ENCODE measurements at places on chromosomes 7 and 10. TPM values are rescaled to one million over a fixed set of nuclear protein-coding genes. Genes with fewer than 3 reads are reported as not detected.

The ACHE gene
- total RNA-seq = 0.63 TPM

The UNCX gene
- total RNA-seq = not detected

The MSS51 gene
- total RNA-seq = 2.4 TPM

The NUDT5 gene
- total RNA-seq = 33.6 TPM

The SPDYE9 gene
- not detected for total RNA-seq

The ABLIM1 gene
- 126 TPM for total RNA-seq

The TAX1BP1 gene
- 65.0 TPM for total RNA-seq

The MMD2 gene
- not detected for total RNA-seq

The DMBT1 gene
- 0.06 TPM for total RNA-seq

The CAMK2B gene
- total RNA-seq = not detected

- peak; percentile 55 for DNase-seq
Measured at GRCh38 chr10:97499561-97500296, 1.0 kb downstream of the UBTD1 start.

GRCh38 chr7:107854989-107855388 lies 36.0 kb upstream of the DLD start:
- no peak for DNase-seq

DNA sequence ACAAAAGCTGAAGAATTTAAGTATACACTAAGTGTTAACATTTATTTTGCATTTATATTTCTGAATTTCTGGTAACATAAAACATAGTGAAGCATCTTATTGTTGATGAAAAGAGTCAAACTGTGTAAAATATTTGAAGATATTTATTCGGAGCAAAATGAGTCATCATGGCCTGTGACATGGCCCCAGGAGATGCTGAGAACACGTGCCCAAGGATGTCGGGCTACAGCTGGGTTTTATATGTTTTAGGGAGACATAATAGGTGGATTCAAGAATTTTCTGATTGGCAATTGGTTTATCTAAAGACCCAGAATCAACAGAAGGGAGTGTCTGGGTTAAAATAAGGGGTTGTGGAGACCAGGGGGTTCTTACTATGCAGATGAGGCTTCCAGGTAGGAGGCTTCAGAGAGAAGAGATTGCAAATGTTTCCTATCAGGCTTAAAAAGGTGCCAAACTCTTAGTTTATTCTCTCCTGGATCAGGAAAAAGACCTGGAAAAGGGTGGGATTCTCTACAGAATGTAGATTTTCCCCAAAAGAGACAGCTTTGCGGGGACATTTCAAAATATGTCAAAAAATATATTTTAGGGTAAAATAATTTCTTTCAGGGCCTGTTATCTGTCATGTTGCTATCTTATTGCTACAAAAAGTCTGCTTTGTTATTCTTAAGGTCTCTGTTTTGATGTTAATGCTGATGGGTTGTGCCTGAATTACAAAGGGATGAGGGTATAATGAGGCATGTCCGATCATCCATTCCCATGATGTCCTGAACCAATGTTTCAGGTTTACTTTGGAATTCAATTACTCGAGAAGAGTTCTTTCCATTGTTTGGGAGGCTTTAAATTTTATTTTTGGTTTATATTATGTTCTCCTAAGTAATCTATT lies 74.5 kb downstream of the VWDE start:
- no peak for DNase-seq

GRCh38 chr10:82068501-82068900 lies 193.5 kb downstream of the NRG3 start:
- no peak for DNase-seq

- no peak for DNase-seq
Measured at GRCh38 chr7:45888185-45888992, at the start of gene IGFBP1. TSS of gene IGFBP1 (plus strand) at chr7:45888488. CDS start at chr7:45888653, 165 bp downstream.

GRCh38 chr7:24793982-24794648 lies 36.9 kb upstream of the GSDME start:
- DNase-seq = no peak

GRCh38 chr10:130888493-130888892 lies 423.0 kb downstream of the TCERG1L start:
- DNase-seq = no peak

DNA sequence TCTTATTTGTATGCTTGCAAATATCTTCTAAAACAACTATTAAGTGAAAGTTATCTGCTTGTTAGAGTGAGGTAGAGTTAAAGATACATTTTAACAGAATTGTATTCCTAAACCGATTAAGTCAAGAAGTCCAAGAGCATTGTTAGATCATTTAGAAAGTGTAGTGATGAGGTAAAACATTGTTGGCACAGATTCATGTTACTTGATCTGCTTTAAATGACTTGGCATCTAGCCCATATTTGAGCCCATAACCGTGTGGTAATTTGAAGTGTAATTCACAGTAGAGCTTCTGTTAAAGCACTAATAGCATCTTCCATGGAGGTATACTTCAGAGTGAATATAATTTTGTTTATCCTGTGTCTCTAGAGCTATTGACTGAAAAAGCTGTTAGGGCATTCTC lies 62.1 kb downstream of the PTEN start:
- DNase-seq = no peak

- no peak for DNase-seq
Measured at GRCh38 chr10:84825330-84825729, 496.9 kb downstream of the CCSER2 start.

DNA sequence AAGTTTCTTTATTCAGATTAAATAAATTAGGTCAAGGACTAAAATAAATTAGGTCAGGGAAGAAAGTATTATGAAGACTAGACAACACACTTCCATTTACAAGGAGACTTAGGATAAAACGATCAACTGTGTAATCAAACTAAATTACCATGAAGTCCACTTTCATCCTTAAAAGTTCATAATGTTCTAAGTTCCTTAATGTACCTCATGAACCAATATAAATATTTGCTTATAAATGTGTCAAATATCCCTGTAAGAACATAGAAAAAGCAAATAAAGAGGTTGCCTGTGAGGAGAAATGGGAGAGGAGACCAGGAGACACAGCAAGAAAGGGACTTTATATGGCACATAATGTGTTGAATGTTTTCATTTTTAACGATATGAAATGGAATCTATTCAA lies 345.6 kb downstream of the PARD3 start:
- no peak for DNase-seq

- DNase-seq = no peak
Measured at GRCh38 chr10:96863922-96864543, 31.9 kb downstream of the LCOR start.

DNA sequence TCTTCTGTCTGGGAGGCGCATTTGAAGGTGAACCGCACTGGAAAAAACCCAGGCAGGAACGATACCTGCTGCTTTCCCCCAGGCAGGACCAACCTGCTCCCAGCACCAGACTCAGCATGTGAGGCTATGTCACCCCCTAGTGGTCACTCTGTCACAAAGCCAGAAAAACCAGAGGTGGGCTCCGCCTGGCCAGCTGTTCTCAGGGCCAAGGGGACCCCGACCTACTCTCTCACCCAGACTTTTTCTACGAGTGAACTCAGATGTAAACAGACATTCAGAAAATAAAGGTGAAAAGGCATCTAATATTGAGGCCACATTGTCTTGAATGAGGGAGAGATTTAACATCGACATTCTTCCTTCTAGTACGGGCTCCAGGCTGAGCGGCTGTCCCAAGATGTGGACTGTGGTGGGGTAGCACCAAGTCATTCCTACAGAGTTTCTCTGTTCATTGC lies 117.3 kb downstream of the PRKAG2 start:
- no peak for DNase-seq

DNA sequence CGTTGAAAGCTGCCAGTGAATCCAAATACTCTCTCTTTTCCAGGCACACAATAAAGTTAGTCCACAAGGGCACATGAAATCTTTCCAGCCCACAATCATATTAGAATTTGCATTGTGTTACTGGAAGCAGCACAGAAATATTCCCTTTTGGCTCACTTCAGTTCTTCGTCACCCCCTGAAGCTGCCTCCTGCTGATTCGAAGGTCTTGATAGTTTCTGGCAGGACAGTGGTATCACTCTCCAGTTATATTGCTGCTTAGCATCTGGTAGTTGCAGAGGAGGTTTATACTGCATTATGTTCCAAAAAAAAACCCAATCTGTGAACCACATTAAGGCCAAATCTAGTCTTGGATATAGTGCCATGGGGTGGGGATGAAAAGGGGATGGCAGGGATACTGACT lies 253.2 kb downstream of the BICC1 start:
- DNase-seq = no peak

GRCh38 chr10:95247200-95247880 lies 43.5 kb downstream of the PDLIM1 start:
- DNase-seq = no peak

DNA sequence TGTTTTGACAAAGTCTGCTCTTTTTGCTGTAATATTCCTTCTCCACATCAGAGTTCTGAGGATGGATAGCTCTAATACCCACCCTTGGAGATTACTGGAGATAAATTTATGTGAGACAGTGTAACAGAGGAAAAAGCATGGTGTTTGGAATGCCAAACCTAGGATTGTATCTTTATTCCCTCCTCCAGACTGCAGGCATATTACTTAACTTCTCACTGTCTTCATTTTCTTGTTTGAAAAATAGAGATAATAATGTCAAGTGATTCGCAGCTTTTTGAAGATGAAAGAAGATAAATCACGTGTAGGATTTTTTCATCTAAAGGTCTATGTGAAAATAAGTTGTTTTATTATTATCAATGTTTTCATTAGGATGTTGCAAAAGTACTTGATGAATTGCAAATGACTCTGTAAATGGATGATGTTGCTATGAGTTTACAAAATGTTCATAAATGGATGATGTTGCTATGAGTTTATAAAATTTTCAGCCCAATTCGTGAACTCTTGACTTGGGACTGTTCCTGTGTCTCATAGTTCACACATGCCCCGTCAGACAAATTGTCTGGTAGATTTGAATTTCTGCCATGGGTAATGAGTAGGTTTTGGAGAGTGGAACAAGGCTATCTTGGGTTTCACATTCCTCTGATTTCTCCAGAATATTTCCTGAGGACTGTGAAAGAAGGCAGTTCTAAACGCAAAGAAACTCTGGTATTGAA lies 113.1 kb upstream of the IGFBP3 start:
- no peak for DNase-seq
